ENCODE measurements at places on chromosomes 6 and 20.

DNA sequence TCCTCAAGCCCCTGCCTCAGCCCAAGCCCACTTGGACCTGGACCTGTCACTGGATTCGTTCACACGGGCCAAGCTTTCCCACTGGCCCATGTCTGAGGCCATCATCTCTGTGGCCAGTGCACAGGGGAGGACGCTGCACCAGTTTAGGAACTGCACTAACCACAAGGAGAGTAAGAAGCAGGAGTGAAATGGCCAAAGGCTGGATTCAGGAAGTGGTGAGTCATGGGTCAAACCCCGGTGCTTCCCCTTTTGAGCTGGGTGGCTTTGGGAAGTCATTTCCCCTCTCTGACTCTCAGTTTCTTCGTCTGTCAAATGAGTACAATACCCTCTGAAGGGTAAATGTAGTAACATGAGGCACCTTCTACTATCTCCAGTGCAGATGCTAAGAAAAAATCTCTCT is 87.9 kb downstream of the CD40 start:
- peak; percentile 33 for DNase-seq

GRCh38 chr6:47276377-47276776 is 33.3 kb downstream of the TNFRSF21 start:
- DNase-seq: no peak

DNA sequence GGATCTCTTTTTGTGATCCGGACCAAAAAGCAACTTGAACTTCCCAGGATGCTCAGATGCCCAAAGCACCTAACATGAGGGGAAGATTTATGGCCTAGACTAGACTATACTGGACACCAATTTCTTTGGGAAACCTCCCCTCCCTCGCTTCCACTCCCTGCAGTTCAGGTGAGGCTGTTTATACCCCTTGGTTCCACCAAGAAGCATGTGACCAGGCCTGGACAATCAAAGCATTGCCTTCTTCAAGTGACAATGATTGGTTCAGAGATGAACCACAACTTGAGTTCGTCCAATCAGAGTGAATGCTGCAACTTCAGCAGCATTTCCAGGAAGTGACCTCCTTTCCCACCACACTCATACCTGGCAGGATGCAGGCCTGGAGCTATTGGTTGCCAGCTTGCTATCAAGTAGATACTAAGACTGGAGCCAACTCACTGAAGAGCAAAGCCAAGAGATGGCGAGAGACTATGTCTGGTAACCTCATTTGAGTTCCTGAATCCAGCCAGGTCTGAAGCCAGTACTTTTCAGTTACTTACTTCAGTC is 45.6 kb upstream of the SLC9A8 start:
- peak; percentile 32 for DNase-seq

GRCh38 chr6:113879186-113880096 is 22.3 kb downstream of the MARCKS start:
- peak; percentile 35 for DNase-seq

GRCh38 chr6:13165502-13166172 is 162.7 kb downstream of the TBC1D7 start:
- no peak for DNase-seq

- DNase-seq: no peak
Measured at GRCh38 chr6:16181439-16182297, 52.8 kb downstream of the MYLIP start.

DNA sequence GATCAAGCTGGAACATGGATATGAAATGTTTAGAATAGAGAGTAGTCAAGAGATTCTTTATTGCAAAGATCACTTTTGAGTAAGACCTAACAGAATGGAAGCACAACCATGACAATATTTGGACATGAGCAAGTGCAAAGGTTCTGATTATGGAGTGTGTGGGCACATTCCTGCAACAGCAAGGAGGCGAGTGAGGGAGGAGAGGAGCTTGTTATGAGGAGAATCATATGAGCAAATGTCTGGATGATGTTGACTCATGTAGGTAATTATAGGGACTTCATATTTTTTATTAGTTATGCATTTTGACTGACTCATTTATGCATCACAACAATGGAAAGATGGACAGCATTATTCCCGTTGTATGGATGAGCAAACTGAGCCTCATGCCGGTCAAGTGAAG is 100.8 kb upstream of the SLC35B3 start:
- no peak for DNase-seq

DNA sequence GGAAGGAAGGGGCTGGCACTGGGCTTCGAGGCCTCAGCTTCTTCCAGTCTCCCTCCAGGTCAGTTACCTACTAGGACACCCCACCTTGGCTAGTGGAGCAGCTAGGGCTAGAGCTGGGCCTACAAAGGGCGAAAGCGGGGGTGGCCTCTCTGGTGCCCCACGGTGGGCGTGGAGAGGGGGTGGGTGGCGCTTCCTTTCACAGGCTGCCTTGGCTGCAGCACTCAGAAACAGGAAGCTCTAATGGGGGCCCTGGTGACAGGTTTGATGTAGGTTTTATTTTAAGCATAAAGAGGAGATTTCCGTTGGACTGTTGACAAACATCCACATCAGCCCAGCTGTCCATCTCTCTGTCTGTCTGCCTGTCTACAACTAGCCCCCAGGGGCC is 13.4 kb downstream of the FAM110A start:
- peak; percentile 67 for DNase-seq

- DNase-seq: no peak
Measured at GRCh38 chr6:9039258-9039657, 603.9 kb upstream of the SLC35B3 start.

DNA sequence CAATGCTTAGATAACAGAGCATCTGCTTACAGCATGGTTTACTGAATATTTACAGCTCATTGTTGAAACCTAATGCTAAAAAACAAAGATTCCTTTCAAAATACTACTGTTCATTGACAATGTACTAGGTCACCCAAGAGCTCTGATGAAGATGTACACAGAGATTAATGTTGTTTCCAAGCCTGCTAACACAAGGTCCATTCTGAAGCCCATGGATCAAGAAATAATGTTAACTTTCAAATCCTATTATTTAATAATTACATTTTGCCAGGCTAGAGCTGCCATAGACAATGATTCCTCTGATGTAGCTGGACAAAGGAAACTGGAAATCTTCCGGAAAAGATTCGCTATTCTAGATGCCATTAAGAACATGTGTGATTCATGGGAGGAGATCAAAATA is 355.6 kb downstream of the TENT5A start:
- DNase-seq: no peak

DNA sequence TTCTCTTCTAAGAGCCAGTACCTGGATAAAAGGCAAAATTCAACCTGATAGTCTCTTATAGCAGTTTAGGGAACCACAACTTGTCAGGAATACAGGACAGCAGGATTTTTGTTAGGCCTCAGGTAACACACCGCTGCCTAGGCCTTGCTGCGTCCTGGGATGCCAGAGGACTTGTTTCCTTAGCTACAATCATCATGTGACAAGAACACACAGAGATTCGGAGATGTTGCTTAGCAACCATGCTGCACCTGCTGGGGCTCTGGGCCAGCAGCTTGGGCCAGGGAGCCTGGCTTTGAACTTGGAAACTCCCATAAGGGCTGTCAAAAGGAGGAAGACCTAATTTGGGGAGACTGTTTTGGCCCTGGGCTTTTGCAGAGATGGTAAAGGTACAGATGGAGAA is 36.1 kb upstream of the CHD6 start:
- no peak for DNase-seq

DNA sequence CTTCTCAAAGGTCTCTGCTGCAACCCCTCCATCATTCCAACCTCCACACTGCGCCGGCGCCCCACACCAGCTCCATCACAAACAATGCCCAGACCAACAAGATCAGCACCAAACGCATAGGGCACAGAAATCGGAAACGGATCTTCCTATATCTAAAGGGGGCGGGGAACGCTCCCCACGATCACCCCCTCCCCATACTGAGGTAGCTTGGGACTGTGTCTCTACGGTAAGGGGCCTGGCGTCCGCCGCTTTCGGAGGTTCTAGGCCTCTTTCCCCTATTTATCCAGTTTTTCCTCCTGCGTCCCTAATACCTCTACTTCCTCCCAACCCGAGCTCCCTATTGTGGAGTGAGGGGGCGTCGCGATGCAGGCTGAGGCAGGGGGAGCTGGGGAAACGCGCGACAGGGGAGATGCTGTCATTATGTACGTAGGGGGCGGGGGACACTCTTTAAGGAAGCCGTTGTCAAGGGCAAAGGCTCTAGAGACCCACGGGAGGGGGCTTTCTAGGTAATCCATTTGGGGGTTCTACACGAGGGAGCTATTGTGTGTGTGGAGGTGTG is 909 bp downstream of the DNAAF9 start:
- no peak for DNase-seq

GRCh38 chr6:138885156-138885819 is 89.4 kb downstream of the ECT2L start:
- no peak for DNase-seq

- no peak for DNase-seq
Measured at GRCh38 chr6:161359618-161359945, 85.7 kb upstream of the AGPAT4 start.

Data from activated CD4-positive, alpha-beta T cell treated with anti-CD3 and anti-CD28 coated beads, Interleukin-10, Interleukin-2, amounts not matched to agents 100 ng/mL and 50 ng/mL, durations not matched to agents 16 hours and 8 hours (primary cell).